CD4-positive, alpha-beta T cell treated with Interleukin-12 subunit alpha and Interleukin-12 subunit beta, for 1 hour (primary cell): ENCODE measurements at places on chromosomes 13 and 19.
A peak's percentile ranks its signal among the peaks of the same experiment; 100 is the strongest.

DNA sequence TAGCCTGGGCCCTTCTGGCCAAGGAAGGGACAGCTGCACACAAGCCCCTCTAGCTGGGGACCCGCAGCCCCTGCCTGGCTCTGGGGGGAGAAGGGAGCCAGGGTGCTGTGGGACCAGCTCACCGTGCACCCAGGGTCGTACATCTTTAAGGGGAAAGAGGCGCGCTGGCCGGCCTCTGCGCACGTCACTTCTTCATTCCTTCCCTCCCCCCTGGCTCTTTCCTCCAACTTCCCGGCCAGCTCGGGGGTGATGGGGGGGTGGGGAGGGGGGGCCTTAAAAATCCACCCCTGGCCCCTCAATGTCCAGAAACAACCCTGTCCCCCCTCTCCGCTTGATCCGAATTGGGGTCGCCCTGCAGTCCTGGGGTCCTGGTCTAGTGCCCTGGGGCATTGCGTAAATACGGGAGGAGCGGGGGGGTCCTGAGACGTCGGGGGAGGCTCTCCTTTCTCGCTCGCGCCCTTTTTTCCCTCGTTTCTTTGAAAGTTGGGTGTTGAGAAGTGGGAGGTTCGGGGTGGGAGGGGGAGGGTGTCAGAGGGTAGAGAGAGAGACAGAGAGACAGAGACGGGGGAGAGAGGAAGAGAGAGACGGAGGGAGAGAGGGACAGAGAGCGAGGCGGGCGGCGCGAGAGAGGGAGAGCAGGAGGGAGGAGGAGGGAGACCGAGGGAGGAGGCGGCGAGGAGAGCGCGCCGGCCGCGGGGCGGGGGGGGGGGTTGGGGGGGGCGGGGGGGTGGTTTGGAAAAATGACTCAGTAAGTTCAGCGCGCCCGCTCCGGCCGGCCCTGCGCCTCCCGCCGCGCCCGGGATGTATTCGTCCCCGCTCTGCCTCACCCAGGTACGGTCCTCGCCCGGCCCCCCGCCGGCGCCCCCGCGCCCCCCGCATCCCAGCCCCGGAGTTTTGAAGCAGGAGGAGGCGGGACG lies at the start of gene NFIC:
Gene NFIC (plus strand): TSS at position 748 of the 917 bp plus-strand sequence. CDS start 54 bp downstream, at position 802.
- peak; percentile 39 for DNase-seq

DNA sequence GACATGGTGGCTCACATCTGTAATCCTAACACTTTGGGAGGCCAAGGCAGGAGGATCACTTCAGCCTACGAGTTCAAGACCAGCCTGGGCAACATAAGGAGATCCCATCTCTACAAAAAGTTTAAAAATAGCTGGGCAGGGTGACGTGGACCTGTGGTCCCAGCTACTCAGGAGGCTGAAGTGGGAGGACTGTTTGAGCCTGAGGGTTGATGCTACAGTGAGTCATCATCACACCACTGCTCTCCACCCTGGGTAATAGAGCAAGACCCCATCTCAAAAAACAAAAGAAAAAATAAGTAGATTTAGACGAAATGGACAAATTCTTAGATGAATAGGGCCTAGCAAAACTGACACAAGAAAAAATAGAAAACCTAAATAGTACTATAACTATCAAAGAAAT lies 10.4 kb upstream of the GNG8 start:
- no peak for DNase-seq

DNA sequence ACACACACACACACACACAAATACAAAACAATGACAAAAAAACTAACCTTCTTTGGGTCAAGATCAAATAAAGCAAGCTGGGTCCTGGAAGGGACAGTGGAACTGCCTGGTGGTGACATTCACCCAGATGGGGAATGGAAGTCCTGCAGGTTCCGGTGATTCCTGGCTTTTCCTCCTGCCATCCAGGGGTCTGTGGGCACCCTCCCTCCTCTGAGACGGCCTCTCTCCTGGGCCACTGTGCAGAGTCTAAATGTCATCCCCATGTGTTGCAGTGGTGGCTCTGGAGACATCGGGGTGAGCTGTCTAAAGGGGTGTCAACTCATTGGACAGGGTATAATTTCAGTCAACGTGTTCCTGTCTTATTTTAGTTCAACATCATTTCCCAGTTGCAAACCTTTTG lies 248.2 kb downstream of the ZNF536 start:
- no peak for DNase-seq

- no peak for DNase-seq
Observed at GRCh38 chr13:108877300-108877699, 247.9 kb downstream of the MYO16 start.

DNA sequence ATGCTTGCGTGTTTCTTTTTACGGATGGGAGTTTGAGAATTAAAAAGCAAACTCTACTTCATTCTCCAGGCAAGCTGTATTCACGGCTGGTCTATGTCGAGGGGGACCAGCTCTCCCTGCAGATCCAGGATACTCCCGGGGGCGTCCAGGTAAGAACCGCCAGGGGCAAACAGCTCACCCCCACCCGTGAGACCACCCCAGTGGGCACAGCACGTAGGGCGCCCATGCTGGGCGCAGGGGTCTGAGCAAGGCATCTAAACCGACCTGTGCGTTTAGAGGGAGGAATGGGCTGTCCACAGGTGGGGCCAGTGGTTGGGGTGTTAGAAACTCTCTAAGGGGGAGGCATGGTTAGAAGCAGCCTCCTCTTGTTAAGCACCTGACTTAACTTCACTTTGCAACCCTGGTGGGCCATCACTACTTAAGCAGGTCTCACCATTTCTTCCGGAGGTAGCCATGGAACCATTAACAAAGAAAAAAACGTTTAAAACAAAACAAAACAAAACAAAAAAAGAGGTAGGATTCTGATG lies 1.0 kb downstream of the RASL11A start:
- DNase-seq = no peak

- DNase-seq = no peak
Observed at GRCh38 chr19:18743784-18744418, 47.2 kb downstream of the COMP start.

GRCh38 chr19:49513746-49514118 lies 1.3 kb downstream of the FCGRT start:
- no peak for DNase-seq

DNA sequence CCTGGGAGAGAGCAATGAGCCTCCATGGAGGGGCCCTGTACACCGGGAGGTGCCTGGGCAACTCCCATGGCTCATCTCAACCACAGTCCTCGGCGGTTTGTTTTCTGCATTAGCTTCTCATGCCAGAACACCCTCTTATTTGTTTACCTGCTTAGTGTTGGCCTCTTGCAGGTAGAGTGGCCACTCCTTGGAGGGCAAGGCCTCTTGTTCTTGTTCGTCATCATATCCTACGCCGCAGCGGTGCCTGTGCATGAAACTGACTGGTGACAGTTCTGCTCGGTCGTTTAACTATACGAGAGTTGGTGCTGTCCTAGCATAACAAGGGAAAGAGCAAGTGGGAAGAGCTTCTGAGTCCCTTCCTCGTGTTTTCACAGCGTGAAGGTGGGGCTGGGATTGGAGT lies 40.5 kb upstream of the RNF113B start:
- DNase-seq = no peak

- DNase-seq = no peak
Observed at GRCh38 chr19:45629704-45630103, 9.5 kb downstream of the EML2 start.

- no peak for DNase-seq
Observed at GRCh38 chr19:50226536-50226935, 23.1 kb downstream of the MYH14 start.

DNA sequence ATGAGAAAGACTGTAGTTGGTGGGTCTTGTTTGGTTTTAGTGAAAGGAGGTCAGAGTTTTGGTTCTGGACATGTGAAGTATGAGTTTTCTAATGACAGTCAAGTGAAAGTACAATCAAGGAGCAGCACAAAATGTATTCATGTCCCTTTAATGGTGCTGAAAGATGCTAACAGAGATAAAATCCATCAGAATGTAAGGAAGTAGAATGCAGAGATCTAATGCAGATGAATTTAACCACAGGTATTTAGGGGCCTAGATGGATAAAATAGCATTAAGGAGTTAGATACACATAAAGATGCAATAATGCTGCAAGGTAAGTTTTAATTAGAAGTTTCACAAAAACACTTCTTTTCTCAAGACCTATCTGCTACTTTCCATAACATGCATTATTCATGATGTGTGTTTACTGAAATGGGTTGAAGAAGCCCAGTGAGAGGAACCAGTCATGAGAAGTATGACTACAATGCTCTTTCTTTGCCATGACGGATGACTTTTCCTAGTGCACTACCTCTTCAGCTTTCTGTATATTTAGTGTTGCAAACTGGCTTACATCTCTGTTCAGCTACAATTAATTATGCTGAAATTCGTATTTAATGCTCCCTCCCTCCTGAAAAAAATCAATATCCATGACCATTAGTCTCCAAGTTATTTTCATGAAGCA lies 222.9 kb upstream of the HTR2A start:
- DNase-seq = no peak

- DNase-seq = no peak
Observed at GRCh38 chr19:1648920-1649541, 3.4 kb downstream of the TCF3 start.

GRCh38 chr13:43085545-43085944 lies 62.2 kb downstream of the DNAJC15 start:
- peak; percentile 37 for DNase-seq

GRCh38 chr19:16596399-16596798 lies 24.2 kb upstream of the SLC35E1 start:
- no peak for DNase-seq

DNA sequence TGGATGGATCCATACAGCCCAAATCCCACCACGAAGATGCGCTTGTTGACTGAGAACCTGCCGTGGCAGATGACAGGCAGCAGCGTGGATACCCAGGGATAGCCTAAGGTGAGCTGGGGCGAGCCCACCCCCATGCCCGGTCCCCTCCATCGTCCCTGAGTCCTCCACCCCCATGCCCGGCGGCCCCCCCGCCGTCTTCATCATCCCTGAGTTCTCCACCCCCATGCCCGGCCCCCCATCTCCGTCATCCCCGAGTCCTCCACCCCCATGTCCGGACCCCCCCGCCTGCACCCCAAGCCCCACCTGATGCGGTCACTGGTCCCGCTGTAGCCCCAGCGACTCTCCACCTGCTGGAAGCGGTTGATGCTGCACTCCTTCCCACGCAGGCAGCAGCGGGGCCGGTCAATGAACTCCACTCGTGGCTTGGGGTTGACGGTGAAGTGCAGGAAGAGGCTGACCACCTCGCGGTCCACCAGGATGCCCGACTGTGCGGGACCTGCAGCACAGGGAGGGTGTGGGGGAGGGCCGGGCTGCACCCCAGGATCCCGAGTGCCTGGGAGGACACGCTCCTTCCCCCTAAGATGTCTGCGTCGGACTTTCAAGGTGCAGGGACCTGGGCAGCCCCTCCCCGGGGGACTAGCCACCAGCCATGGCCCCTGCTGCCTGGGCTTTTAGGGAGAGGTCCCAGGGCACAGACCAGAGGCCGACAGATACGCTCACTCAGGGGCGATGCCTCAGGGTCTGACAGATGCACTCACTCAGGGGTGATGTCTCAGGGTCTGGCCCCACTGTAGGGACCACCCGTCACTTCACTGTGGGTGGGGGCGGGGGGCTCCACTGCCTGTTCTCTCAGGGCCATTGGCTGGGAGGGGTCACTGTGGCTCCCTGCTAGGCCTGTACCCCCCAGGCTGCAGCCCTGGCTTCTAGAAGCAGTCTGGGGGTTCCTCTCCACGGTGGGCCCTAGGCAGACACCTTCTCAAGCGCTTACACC lies 28.0 kb downstream of the BTBD2 start:
- DNase-seq = no peak

GRCh38 chr13:96796091-96796633 lies 198.1 kb downstream of the OXGR1 start:
- DNase-seq = no peak

- DNase-seq = no peak
Observed at GRCh38 chr19:15869873-15870272, 28.0 kb downstream of the CYP4F2 start.

DNA sequence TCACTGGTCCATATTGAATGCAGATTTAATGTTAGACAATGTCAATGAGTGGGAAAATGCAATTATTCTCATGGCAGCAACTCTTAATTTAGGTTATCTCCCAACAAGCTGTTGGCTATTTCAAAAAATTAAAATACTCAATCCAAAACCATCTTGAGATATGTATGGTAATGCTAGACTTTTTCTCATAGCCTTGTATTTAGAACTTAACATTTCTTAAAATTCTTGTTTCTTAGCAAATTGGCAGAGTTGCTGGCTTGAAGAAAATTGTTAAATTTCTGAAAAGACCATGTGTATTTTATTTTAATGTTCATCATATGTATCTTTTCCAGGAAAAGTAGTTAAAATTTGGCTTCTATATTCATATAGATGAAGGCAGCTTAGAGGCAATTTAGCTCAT lies 1355.1 kb downstream of the PCDH9 start:
- no peak for DNase-seq

- no peak for DNase-seq
Observed at GRCh38 chr13:102903659-102904407, 58.0 kb downstream of the ERCC5 start.

- DNase-seq = no peak
Observed at GRCh38 chr13:38743466-38743865, 56.6 kb downstream of the FREM2 start.

GRCh38 chr19:47391510-47392223 lies 27.7 kb downstream of the MEIS3 start:
- peak; percentile 82 for DNase-seq

GRCh38 chr13:96492766-96493165 lies 402.9 kb downstream of the HS6ST3 start:
- DNase-seq = no peak
